Activated naive CD8-positive, alpha-beta T cell treated with anti-CD3 and anti-CD28 coated beads, Interleukin-2, amount 50 U/mL, for 16 hours (primary cell): ENCODE measurements at places on chromosomes 1 and 21.

DNA sequence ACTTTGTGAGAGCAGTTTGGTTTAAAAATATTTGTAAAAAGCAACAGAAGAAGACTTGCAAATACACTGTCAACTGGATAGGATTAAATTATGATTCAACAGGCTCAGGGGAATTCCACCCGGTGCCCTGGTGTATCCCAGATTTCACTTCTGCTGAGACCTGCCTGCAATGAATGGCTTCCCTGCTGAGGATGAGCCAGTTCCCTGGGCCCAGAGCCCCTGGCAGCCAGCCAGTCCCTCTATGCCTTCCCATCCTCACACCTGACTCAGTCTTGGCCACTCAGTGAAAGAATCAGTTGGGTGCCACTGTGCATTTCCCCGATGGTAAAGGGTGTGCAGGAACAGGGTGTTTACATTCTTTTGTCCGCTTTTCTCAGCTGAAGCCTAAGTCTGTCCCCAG lies 64.4 kb downstream of the KCTD3 start:
- no peak for DNase-seq

- no peak for DNase-seq
These were observed 48.5 kb upstream of the CHRM3 start for GRCh38 chr1:239337799-239338430.

DNA sequence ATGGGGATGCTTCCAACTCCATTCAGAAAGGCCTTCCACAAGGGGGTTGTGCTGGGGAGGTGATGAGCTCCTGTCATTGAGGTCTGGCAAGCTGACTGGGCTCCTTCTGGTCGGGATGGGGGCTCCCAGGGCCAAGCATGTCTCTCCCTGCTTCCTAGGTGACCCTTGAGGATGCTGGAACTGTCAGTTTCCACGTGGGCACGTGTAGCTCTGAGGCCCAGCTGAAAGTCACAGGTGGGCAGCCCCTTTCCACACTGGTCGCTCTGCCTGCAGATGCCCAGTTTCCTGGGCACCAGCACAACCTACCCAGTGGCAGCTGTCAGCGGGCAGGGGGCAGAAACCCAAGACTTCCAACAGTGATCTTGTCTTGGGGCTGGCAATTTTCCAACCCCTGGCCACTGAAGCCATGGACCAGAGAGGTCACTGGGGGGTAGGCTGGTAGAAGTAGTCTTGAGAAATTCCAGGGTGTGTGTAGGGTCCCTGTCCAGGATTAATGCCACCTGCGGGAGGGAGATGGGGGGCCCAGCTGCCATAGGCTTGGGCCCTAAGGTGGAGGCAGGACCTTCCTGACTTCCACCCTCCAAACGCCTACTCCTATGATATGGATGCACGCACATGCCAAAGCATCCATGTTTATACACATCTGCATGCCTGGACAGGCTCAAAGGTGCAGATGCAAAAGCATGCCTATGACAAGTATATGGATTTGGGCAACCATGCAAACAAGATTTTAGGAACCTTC lies 97.1 kb downstream of the TRIM11 start:
- DNase-seq, result no peak

GRCh38 chr1:36506276-36506920 lies 23.7 kb upstream of the CSF3R start:
- DNase-seq, result no peak

DNA sequence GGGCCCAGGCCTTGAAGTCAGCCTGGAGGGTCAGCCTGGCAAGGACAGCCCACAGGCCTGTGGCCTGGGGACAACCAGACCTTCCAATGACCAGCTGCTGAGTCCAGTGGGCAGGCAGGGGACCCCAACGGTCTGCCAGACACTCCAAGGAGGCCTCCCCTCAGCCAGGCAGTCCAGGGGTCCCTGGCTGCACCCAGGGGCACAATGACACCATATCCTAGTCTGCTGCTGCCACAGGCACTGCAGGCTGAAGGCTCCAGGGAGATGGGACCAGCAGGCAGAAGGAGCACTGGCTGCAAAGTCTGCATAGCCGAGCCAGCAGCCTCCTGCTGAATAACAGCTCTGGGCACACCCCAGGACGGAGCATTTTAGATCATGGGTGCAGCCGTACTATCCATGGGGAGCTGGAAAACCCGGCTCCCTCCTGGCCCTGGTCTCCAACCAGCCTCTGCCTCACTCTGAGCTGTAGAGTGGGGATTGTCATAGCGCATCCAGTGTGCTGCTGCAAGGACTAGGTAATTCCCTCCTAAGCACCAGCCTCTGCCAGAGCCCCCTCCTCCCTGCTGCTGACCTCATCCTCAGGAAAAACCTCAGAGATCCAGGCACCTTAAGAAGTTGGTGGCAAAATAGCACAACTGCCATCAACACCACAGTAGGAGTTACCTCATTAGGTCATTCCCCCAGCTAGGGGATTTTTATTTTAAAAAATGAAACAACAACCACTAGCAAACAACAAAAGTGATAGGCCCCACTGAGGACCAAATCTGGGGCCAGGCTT lies 4.8 kb upstream of the LAPTM5 start:
- no peak for DNase-seq

DNA sequence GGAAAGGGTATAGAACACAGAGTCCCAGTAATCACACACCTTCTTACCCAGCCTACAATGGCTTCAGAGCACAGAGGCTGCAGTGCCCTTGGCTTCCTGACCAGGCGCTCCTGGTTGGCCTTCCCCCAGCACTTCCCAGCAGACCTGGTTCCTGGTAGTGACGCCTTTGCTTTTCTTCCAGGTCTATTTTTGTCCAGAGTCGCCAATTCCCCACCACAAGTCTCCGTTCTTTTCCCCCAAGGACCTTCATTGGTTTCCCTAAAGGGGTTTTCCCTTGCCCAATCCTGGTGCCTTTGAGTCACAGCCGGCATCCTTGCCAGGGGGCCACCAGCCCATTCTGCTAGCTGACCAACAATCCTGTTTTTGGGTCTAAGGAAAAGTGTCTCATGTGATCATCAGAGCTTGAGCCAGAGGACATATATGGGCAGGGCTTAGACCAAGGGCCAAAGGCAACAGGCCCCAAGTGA lies 84.8 kb downstream of the KCNJ15 start:
- no peak for DNase-seq

DNA sequence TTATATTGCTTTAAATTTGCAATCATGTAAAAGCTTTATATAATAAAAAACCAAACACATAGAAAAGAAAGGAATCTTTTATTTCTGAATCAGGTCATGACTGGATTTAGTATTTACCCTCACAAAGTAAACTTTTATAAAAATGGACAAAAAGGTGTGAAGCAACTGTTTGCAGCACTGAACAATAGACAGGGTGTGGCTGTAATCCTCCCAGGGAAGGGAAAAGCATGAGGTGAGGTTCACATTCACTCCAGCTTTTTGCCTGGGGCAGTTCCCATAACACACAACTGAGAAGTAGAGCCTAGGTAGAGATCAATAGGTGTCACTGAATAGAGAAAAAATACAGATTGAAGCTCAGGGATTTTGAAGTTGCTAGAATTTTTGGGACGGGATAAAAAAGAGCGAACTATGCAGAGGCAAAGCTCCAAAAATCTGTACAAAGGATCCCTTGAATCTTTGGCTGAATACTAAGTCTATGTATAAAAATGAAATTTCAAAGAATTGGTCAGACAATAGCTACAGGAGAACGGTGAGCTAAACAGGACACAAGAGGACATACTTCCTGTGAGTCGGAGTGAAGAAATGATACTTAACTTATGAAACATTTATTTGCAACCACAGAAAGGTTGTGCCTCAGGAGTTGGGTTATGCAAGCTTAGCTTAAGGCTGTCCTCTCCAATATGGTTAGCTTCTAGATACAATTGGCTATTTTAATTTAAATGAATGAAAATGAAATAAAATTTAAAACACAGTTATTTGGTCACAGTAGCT lies 162.0 kb upstream of the ZP4 start:
- no peak for DNase-seq

GRCh38 chr1:63593303-63593885 lies at the start of gene PGM1:
Gene PGM1 (plus strand): TSS chr1:63593411. CDS start chr1:63593489, 78 bp downstream.
- peak; percentile 42 for DNase-seq

DNA sequence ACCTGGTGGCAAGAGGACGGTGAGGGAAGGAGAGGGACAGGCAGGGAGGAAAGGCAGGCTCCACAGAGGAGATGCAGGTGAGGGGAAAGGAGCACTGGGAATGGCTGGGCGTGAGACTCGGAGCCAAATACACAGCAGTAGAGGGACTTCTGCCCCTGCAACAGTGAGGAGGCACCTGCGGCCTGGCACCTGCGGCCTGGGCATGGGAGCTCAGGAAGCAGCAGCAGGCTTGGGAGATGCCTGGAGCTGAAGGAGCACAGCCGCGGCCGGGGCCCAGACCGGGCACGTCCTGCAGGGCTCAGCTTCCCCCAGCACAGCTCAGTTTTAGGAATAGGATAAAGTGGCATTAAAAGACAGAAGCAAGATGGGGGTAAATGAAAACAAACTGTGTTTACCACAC lies 20.9 kb upstream of the TSPEAR start:
- DNase-seq, result no peak
